ENCODE measurements at places on chromosomes 11 and 22.

- no peak for DNase-seq
These were observed 2.8 kb downstream of the MADD start for GRCh38 chr11:47272706-47273105.

DNA sequence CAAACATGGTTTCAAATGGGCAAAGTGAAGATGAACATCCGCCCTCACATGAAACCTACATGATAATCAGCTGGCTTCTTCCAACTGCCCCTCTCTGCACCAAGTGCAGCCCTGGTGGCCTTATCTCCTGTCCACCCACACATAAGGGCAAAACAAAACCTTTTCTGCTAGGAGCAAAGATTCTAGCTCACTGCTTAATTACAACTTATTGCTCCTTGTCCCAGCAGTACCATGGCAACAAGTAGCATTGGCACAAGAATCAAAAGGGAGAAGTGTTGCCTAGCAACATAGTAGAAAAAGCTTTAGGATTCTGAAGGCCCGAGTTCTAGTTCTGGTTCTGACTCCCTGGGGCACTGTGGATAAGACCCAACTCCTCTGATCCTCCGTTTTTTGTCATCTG is 68.7 kb upstream of the BMAL1 start:
- no peak for DNase-seq

DNA sequence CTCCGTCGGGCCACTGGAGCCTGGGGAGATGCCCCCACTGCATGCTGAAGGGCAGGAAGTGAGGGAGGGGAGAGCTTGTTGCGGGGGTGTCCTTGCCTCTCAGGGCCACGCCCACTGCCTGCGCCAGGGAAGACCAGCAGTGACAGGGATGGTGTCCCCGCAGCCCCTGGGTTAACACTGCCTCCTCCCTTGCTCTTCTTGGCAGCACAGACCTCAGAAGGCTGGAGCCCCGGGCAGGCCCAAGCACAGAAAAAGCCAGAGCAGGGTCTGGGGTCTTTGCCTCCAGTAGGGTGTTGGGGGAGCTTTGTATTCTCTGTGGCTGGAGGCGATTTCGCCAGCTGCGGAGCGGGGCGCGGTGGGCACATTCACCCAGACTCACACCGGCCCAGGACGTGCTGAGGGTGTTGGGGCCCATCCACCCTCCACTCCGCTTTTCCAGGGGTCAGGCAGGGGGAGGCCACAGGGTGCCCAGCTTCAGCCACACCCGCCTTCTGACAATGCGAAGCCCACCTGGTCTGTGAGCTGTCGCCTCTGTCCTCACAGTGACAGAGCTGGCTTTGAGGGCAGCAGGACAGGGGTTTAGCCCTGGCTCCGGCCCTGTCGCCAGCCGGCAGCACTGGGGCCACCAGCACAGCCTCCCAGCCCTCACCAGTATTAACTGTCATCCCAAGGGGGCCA is 83.7 kb downstream of the CDKN1C start:
- DNase-seq, result no peak

- no peak for DNase-seq
These were observed 252 bp downstream of the APOL2 start for GRCh38 chr22:36239150-36239400.

DNA sequence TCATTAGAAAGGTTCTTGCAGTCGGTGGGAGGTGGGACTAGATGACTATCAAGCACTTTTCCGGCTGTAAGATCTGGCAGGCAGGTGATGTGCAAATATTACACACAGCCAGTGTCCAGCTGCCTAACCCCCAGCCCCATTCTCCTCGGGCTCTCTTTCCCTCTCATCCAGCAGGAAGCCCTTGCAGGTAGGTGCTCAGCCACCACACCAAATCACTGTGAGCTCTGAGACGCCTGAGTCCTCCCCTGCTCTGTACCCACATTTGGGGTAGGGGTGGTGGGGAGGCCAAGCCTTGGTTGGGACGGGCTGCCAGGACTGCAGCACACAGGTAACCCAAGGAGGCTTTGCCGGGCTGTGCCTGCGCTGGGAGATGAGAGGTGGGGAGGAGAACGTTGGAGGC is 601 bp downstream of the ART5 start:
- DNase-seq, result no peak

DNA sequence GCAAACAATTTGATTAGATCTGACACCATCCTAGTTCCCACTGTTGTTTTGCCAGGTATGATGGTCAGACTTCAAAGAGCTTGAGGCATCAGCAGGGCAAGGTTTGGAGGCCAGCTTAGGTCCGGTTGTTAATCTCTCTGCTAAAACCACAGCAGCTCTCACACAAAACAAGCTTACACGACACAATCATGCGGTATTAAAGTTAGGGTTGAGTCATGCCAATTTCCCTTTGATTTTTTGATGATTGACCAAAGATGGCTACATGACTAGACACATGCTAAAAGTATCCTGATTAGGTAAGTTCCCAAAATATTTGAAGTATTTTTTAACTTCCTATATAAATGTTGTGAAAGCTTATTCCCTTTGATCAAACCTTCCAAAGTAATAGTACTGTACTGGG is 145.9 kb downstream of the ELP4 start:
- DNase-seq, result no peak

- no peak for DNase-seq
These were observed 194.0 kb downstream of the FAM181B start for GRCh38 chr11:82539669-82540068.

DNA sequence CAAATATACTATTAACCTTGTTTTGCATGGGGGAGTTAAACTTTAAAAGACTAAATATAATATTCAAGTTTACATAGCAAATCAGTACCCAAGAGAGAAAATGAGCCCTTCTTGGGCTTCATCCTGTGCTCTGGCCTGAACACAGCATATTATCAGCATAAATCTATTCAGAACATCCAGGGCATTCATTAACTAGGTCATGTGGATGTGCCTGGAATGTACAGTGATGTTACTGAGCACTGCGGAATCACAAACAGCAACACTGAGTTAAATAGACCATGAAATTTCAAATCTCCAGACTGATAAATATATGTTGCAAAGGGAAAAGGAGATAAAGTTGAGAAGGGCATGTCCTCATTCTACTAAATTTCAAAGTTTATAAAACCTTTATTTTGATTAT is 426.4 kb downstream of the AASDHPPT start:
- DNase-seq, result no peak

DNA sequence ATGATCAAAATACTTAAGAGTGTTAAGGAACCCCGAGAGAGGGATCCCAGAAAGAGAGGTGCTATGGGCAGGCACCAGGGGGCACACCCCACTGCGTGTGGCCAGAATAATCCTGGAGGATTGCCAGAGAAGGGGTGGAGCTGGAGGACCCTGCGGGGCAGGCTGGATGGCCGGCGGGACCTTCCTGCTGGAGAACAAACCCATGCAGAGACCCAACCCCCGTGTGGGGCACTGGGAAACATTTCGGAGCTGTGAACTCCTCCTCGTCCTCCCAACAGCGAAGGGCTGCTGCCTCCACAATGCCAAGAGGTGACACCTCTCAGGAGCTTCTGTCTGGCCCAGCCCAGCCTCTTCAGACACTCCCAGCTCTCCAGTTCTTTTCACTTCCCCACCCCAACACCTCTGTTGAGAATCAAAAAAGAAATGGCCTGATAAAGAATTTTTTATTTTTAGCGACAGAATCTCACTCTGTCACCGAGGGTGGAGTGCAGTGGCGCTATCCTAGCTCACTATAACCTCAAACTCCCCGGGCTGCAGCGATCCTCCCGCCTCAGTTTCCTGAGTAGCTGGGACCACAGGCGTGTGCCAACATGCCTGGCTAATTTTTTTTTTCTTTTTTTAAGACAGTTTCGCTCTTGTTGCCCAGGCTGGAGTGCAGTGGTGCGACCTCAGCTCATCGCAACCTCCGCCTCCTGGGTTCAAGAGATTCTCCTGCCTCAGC is 25.6 kb downstream of the RHOD start:
- DNase-seq, result no peak

DNA sequence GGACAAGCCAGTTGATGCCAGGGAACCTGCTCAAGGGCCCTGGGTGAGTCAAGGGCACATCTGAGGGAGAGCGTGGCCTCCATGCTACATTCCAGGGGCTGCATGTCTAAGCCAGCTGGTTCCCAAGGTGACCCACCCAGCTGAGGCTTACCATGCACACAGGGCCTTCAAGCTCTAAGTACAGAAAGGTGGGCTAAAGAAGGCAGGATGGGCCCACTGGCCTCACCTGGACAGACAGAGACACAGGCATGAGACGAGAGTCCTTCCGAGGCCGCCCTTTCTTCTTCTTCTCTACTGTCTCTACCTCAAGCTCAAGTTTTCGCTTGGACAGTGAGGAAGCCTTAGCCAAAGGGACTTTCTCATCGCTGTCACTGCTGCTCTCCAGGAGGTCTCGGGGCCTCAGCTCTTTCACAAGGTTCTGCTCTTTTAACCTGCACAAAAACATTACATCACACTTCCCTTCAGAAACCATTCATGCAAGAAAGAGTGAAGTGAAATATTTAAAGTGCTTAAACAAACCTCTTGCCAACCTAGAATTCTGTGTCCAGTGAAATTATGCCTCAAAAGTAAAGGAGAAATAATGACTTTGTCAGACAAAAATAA is 69.9 kb downstream of the HIRA start:
- no peak for DNase-seq

GRCh38 chr22:16804882-16805281 is 20.3 kb downstream of the XKR3 start:
- DNase-seq, result no peak

DNA sequence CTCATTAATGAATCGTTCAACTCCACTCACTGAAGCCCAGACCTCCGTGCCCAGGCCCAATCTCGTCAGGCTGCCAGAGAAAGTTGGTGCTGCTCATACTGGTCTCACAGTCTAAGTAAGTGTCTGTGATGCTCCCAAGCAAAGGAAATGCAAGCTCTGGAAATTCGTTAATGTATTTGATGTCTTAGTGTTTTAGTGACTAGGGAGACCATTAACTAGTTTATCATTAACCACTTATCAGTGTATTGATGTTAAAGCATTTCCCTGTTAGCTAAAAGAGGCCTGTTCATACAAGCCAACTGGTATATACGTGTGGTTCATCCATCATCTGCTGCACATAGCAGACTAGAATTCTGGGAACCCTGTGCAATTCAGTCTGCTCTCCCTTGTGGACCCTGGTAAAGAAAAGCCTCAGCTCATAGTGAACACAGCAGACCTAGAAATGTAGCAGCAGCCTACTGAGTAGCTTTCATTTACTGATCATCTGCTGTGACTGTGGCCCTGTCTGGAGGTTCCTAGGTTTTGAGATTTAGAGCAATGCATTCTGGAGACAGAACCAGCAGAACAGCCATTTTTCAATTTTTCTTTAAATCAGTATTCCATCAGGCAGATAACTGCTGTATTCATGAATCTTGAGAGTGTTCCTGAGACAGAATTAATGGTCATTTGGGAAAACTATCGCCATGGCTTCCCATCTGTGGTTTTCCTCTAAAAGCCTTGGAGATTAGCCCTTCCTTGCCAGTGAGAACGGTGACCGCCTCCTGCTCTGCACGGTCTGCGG is 15.7 kb upstream of the AIFM3 start:
- DNase-seq, result no peak
